ENCODE measurements at places on chromosomes 1 and 21. TPM values are rescaled to one million over a fixed set of nuclear protein-coding genes. Genes with fewer than 3 reads are reported as not detected.

The SLC30A2 gene
- total RNA-seq = not detected

The CALML6 gene
- total RNA-seq = not detected

DNA sequence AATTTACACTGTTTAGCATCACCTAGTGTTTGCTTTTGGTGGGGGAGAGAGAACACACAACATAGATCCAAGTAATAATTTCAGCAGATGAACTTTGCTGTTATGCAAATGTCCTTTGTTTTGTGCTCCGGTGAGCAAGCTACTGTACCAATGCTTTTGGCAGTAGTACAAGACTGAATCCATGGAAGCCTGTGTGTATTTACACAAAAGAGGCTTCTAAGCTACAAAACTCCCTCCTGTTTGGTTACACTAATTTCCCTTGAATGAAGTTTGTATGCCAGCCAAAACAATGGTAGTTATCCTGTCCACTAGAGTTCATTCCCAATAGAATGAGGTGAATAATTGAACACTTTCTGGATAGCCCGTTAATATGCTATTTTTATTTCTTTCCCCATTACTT is 320.5 kb downstream of the KCTD3 start:
- no peak overlapping the region for H3K4me3 ChIP-seq
- DNase-seq = no peak
- no peaks in the 10 kb centered on the region for H3K4me1 ChIP-seq
- H3K36me3 ChIP-seq = no peaks in the 10 kb centered on the region
- no peaks in the 10 kb centered on the region for H3K27me3 ChIP-seq

- no peaks in the 10 kb centered on the region for H3K4me1 ChIP-seq
- H3K27me3 ChIP-seq = no peaks in the 10 kb centered on the region
- H3K36me3 ChIP-seq = no peaks in the 10 kb centered on the region
- no peak overlapping the region for H3K27ac ChIP-seq
Observed at GRCh38 chr1:209531549-209531948, 52.0 kb upstream of the CAMK1G start.

- no peak for DNase-seq
- H3K4me1 ChIP-seq = no peaks in the 10 kb centered on the region
- no peaks in the 10 kb centered on the region for H3K36me3 ChIP-seq
Observed at GRCh38 chr21:32921632-32922230, 104.0 kb upstream of the OLIG2 start.

GRCh38 chr1:77395051-77395450 is 113.2 kb downstream of the AK5 start:
- no peak for DNase-seq
- peaks cover 61% of the 10 kb centered on the region for H3K4me1 ChIP-seq
- no peak overlapping the region for H3K4me3 ChIP-seq
- no peak overlapping the region for H3K27ac ChIP-seq
- H3K27me3 ChIP-seq = no peaks in the 10 kb centered on the region

The OR2T35 gene
- not detected for total RNA-seq

The MMEL1 gene
- total RNA-seq = not detected

The FCRLB gene
- 2.4 TPM for total RNA-seq

- no peak for DNase-seq
- no peaks in the 10 kb centered on the region for H3K27me3 ChIP-seq
- no peak overlapping the region for H3K4me3 ChIP-seq
- no peak overlapping the region for H3K27ac ChIP-seq
- no peaks in the 10 kb centered on the region for H3K4me1 ChIP-seq
Observed at GRCh38 chr1:192660613-192661012, 24.7 kb downstream of the RGS13 start.

The ETS2 gene
- total RNA-seq = 103 TPM

DNA sequence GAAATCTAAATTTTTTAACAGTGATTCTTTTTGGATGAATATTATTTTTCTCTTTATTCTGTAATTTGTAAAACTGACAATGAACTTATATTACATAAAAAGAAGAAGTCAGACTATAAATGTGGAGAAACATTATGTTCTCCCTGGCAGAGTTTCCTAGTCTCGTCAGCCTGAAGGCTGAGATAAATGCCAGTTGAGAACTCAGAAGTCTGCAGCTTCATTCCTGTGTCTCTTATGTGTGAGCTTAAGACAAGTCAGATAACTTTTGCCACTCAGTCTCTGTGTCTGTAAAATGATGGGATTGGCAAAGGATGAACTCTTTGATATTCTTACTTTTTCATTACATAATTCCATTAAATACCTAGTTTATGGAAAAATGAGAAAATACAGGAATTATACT is 568.8 kb upstream of the ZRANB2 start:
- no peaks in the 10 kb centered on the region for H3K36me3 ChIP-seq
- no peaks in the 10 kb centered on the region for H3K4me1 ChIP-seq
- H3K27ac ChIP-seq = no peak overlapping the region
- no peak for DNase-seq
